Stimulated activated CD4-positive, alpha-beta T cell treated with anti-CD3 and anti-CD28 coated beads, Interleukin-1b, Interleukin-23, amount 100 ng/mL, for 24 hours (primary cell): ENCODE measurements at places on chromosomes 6 and 20.

DNA sequence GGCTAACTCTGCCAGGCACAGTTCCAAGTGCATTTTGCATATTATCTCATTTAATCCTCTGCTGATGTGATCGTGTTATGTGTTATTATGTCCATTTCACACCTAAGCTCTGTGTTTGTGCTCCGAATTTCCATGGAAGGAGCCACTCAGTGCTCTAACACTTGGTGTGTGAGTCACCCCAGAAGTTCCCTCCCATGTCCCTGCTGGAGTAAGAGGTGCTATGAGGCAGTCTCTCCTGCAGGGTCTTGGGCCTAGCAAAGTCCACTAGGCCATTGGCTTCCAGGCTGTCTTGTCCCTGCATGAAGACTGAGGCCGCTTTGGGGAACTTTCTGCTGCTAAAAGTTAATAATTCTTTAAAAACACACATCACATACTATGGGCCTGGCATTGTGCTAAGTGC is 405.9 kb upstream of the SULF2 start:
- DNase-seq = no peak

DNA sequence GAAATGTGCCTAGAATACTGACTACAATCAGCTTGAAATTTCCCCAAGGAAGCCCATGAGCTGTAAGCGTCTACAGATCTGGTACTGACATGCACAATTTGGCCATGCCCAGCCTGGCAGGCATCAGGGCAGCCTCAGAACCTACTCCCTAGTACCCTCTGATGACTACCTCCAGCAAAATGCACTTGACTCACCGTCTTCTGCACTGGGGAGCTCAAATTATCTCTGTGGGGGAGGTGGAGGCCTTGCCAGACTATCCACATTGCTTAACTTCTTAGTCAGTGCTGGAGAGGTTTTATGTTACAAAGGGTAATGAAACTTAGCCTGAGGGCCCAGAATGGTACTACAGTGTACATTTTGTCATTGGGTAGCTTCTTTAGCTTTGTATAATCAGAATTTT is 126.0 kb upstream of the ADGRF1 start:
- no peak for DNase-seq

DNA sequence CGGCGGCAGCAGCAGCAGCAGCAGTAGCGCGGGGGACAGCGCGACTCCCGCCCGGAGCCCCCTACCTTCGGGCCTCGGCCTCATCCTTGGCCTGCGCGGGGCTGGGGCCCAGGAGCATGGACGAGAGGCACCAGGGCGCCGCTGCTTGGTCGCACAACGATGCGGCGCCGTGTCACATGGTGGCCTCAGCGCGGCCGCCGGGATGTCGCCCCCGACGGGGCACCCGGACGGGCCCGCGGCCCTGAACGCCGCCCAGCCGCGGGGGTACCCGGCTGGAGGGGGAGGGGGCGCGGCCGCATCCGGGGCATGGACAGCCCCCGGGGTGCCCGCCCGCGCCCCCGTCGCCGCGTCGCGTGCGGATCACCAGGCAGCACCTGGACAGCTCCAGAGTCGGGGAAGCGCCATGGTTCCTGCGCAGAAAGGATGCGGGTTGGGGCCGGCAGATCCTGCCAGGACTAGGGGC is 57.1 kb downstream of the CDH22 start:
- DNase-seq = no peak

- no peak for DNase-seq
Observed at GRCh38 chr20:59398537-59399205, 98.3 kb downstream of the EDN3 start.

- no peak for DNase-seq
Observed at GRCh38 chr6:25010902-25011625, 75.3 kb upstream of the RIPOR2 start.

- DNase-seq = no peak
Observed at GRCh38 chr6:163183806-163184205, 230.7 kb upstream of the QKI start.

DNA sequence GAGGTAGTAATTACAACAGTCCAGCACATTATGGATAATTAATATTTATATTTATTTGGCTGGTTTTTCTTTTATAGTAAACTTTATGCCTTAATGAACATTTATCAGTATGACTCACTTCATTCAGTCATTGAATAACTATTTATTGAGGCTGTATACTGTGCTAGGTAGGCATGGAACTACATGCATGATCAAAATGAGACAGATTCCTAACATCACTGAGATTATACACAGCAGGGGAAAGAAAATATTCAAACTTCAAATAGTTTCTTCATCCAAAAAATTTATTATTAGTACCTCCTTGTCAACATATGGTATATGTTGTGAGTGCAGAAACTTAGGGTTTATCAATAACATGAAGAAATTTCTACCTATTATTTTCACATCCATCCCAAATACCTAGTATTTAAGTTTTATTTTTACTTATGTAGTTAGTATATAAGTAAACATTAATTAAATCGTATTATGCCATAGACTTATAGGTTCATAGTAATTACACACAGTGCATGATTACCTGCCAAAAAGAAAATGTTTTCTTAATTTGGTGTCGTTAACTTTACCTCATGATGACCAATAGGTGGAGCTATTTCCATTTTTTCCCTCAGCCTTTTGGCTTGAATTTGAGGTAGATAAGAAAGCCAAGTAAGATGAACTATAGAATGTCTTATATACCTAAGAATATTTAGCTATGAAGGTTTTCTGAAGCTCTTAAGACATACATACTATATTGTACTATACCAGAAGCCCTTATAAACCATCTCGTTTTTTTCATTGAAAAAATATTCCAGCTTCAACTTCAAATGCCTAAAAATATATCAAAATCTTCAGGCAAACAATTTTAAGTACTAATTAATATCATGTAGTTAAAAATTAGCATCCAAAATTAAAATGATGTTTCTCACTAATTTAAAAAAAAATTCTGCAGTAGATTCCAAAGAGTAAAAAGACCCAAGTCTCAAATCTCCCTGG is 12.5 kb upstream of the TMEM30A start:
- DNase-seq = no peak

GRCh38 chr6:144064402-144065212 is 30.8 kb downstream of the SF3B5 start:
- peak; percentile 29 for DNase-seq

DNA sequence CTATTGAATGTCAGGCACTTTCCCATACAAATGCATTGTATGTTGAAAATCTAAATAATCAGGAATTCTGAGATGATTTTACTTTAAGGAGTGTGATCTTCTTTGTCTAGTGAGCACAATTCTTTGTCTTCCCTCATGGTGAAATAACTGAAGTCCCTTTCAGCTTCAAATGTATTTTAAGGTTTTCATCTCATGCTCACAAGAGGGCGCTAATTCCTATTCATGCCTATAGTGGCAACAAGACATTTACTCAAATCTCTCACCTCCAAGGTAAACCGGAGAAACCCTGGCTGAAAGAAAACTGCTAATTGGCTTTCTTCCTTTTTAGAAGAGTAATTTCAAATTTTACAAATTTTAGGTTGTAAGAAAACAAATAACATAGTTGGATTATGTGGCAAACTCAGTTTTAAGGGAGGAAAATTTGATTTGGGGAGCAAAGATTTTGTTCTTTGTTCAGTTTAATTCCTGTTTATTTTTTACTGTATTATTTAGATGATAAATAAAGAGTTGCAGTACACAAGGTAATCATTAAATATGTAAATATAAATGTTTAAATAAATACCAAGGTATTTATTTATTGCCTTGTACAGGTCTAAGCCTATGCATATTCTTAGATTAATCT is 69.1 kb downstream of the SLC35F1 start:
- no peak for DNase-seq

DNA sequence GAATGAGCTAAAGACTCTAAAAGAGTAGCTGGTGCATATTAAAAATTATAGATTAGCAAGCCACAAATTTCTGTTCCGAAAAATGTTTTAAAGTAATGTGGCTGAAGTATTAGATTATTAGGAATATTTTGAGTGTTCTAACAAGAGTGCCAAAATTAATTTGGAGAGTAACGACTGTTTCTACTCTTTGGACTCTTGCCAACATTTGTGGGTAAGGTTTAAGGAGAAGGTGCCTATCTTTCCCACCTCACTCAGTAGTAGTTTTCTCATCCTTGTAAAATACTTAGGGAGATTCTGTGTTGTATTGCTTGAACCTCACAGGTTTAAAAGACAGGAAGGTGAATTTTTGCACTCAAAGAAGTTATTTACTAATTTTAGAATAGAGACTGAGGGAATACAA is 5.0 kb downstream of the HSF2 start:
- DNase-seq = no peak

DNA sequence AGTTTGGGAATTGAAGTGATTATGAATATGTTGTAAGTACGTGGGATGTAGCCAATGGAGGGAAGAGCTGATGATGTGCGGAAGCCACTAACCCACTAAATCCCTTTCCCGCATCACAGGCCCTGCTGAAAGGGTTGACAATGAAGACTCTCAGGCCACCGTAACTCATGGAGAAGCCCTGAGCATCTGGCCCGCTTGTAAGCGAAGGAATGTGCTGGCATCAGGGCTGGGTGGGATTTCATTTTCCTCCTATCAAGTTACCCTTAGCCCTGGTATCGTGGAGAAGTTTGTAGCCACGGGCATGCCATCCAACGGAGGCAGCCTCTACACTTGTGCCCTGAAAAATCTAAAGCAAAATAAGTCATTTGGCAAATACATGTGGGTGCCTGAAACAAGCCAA is 355.0 kb downstream of the CDH26 start:
- DNase-seq = no peak

- DNase-seq = no peak
Observed at GRCh38 chr6:111761783-111762312, 111.4 kb downstream of the FYN start.

GRCh38 chr20:46931699-46932098 is 37.1 kb downstream of the EYA2 start:
- DNase-seq = no peak

- DNase-seq = no peak
Observed at GRCh38 chr6:111880181-111880888, 7.1 kb upstream of the FYN start.

DNA sequence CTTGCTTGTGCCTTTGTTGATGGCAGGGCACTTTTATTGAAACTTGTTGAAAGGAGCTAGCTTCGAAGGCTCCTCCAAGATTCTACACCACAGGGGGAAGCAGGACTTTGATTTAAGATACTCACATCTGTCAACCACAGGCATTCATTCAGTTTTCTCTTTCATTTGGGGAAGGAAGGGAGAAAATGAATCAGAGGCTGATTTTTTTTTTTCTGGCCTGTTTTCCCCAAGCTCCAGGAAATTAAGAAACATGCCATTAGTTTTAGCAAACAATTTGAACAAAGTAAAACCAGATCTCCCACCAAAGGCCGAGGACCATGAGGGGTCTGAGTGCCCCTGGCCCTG is 8.7 kb upstream of the APCDD1L start:
- DNase-seq = no peak

- no peak for DNase-seq
Observed at GRCh38 chr20:8933381-8933807, 135.5 kb upstream of the PLCB4 start.

GRCh38 chr6:108888052-108888451 is 39.8 kb downstream of the ARMC2 start:
- DNase-seq = no peak

DNA sequence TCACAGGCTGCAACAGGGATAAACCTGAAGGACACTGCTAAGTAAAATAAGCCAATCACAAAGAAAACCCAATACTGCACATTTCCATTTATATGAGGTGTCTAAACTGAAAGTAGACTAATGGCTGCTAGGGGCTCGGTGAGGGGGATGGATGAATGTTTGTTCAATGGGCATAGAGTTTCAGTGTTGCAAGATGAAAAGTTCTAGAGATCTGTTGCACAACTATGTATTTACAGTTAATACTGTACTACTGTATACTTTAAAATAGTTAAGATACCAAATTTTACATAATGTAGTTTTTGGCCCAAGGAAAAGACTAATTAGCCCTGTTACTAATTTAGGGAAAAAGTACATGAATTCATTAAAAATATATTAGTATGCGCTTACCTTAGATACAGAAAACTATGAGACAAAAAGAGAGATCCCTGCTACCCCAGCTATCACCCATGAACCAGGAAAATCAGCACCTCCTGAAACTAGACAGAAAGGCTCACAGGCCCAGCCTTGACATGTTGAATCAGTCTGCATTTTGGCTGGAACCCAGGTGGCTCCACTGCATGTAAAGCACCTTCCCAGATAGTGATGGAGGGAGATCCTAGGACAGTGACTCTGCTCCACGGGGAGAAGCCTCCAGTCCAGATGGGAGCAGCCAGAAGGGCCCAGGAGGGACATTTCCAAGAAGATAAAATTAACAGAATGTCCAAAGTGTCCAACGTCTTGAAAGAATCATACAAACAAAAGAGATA is 16.1 kb downstream of the HLA-F start:
- DNase-seq = no peak

- DNase-seq = no peak
Observed at GRCh38 chr6:42236030-42236429, 18.4 kb upstream of the MRPS10 start.

DNA sequence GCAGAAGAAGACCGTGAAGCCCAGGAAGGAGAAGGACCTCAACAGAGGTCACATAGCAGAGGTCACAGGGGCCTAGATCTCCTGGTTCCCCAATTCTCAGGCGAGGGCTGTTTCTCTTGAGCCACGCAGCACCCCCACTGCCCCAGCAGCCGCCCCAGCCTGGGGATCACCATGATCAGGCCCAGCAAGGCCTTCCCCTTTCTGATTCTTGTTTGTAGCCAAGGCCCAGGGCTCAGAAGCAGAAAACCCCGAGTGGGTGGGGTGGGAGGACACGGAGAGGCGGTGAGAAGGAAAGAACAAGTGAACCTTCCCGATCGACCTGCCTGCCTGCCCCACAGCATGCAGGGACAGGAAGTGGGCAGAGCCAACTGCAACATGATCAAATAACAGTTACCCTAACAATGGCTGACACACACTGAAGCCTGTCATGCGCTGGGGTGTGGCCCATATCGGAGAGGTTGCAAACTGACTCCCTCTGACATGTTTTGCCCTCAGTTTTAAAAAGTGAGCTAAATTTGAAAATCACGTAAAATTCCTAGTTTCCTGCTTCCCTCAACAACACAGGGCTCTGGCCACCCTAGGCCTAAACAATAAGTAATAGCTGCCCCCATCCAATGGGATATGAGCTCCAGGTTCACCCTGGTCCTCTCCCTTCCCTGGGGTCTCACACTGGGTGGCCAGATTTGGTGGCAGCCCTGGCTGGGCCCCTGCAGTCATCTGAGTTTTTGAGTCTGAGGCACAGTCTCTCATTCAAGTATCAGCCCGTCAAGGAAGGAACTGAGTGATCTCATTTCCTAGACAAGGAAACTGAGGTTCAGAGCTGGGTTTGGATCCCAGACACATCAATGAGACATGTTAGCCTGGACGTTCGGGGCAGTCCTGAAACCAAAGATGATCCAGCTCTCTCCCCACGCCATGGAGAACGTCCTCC is 6.5 kb downstream of the PEDS1 start:
- peak; percentile 32 for DNase-seq

GRCh38 chr20:4435671-4436455 is 285.8 kb upstream of the PRND start:
- no peak for DNase-seq
